CD8-positive, alpha-beta T cell (primary cell): ENCODE measurements at places on chromosomes 6 and 20.

- DNase-seq, result no peak
These were observed 13.5 kb downstream of the PPP1R3G start for GRCh38 chr6:5098501-5099270.

GRCh38 chr6:30061858-30062458, 893 bp downstream of the POLR1H start:
- DNase-seq, result no peak

GRCh38 chr20:60055740-60056139, 97.5 kb downstream of the CDH26 start:
- DNase-seq, result peak; percentile 48

- DNase-seq, result no peak
These were observed 115.4 kb downstream of the FAM120B start for GRCh38 chr6:170421921-170422320.

- no peak for DNase-seq
These were observed 10.2 kb downstream of the VSX1 start for GRCh38 chr20:25071734-25072133.

DNA sequence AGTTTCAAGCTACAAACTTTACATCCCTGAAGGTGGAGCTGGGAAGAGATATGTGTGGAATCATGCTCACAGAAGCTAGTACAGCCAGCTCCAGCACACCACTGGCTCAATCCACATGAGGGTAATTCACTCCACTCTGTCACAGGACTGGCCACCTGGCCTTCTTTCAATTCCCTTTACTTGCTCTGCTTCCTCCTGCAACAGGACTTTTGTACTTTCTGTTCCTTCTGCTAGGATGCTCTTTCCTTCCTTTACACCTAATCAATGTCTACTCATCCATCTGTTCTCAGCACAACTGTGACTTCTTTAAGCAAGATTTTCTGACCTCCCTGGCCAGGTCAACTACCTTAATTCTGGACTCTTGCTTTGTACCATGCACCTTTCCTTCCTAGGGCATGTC, 39.4 kb upstream of the MYB start:
- no peak for DNase-seq

DNA sequence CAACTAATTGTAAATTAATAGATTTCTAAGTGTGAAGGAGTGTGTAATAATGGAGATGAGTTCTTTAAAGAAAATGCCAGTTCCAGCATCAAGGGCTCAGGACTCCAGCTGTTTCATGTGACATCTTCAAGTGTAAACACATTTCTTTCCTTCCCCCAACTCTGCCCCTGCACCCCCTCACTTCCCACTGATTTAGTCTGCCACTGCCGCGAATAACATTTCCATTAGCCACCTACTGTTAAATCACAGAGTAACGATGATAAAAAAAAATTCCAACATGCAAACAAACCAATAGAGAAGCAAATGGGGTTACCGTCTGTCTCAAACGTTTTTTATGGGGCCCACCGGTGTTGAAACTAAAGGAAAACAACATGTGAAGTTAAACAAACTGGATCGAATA, 414.3 kb downstream of the SAMD5 start:
- no peak for DNase-seq

DNA sequence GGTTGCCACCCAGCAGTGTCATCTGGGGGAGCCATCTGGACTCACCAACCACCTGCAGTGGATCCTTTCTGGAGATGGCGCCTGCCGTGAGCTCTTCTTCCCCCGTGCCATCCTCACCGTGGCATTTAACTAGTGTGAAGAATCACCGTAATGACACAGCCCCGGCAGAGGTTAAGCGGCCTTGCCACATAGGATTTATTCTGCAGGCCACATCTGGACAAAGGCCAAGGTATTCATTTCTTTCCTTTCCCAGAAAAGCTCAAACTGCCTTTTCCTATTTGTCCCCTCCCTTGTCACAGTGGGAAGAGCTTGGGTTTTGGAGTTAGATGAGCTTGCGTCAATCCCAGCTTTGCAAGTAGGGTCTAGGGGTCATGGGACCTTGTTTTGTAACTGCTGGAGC, 88.4 kb downstream of the PXDC1 start:
- DNase-seq, result no peak

- DNase-seq, result no peak
These were observed 18.3 kb downstream of the CEP250 start for GRCh38 chr20:35473684-35474083.

- no peak for DNase-seq
These were observed 267.2 kb upstream of the TCF21 start for GRCh38 chr6:133621751-133622150.

DNA sequence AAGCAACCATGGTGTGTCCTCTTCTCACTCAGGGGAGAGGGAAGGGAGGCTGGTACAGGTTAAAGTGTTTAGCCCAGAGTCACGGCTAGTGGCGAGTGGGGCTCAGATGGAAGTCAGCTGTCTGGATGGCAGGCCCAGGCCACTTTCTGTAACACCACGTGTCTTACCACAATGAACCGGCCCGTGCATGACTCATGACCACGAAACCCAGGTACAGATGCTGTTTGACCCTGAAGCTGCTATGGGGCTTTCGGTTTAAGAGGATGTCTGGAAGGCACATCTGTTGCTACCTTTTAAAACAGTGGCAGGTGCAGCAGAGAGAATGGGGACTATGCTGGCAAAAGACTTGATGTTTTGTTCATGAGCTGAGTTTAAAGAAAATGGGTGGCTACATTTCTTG, 36.5 kb upstream of the MPC1 start:
- DNase-seq, result no peak

- DNase-seq, result peak; percentile 60
These were observed 8.7 kb downstream of the ZNF335 start for GRCh38 chr20:45963059-45964005.

- peak; percentile 3 for DNase-seq
These were observed 31.8 kb upstream of the ZBP1 start for GRCh38 chr20:57651881-57652605.

GRCh38 chr6:2110504-2110903, 134.9 kb downstream of the GMDS start:
- no peak for DNase-seq

- DNase-seq, result no peak
These were observed 63.7 kb downstream of the EFCAB8 start for GRCh38 chr20:32922466-32922865.

- DNase-seq, result no peak
These were observed 49.8 kb upstream of the EYA4 start for GRCh38 chr6:133191323-133191722.

- DNase-seq, result no peak
These were observed 53.2 kb upstream of the SYNJ2 start for GRCh38 chr6:157928428-157928827.

- no peak for DNase-seq
These were observed 586.8 kb downstream of the RFPL4B start for GRCh38 chr6:112933947-112934346.

DNA sequence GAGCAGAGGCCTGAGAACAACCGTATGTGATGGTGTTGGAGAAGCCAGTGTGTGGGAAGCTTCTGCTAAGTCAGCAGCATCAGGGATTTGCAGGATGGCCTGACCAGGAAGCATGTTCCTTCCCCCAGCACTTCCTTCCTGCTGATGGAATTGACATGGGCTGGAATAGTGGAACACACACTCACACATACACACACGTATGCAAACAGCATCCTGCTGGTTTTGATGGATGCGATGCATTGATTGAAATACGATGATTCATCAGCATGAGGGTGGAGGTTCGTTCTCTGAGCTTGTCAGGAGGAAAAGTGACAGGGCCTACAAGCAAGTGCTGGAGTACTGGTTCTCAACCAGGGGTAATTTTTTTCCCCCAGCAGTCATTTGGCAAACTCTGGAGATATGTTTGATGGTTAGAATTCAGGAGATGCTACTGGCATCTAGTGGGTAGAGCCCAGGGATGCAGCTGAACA, 229.1 kb downstream of the NFATC2 start:
- DNase-seq, result no peak
